ENCODE measurements at places on chromosomes 5 and 9.

- DNase-seq, result no peak
These were observed 207.5 kb downstream of the LRRC70 start for GRCh38 chr5:62786099-62786498.

DNA sequence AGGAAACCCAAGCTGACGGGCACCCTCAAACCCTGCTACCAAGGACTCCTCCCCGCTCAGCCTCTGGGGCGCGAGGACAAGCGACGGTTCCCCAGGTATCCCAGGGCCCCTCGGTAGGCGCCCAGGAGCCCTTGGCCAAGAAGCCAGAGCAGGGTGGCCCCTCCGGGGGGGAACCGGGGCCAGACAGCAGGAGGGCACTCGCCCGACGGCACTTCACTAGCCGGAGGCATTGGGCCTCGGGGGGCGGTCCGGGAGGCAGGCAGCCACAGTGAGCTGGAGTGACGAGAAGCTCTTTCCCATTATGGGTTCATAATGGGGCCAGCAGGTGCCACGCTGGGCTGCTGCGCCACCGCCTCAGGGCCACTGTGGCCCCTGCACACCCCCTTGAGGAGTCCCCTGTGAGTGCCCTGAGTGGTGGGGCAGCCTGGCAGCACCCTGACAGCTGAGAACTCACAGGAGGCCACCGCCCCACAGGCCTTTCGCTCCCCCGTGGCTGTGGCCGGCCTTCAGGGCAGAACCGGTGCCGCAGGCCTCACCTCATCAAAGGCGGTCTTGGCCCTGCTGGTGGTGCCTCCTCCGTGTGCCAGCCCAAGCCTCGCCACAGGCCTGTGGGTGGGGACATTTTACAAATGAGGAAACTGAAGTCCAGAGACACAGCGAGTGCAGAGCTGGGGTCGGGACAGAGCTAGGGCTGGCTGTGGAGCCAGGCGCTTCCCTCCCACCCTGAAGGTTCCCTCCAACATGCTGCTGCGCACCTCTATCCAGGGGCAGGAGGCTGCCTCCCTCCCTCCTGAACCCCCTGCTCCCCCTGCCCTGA lies 68.7 kb downstream of the PSMB7 start:
- no peak for DNase-seq

- no peak for DNase-seq
These were observed 3.0 kb downstream of the RAD23B start for GRCh38 chr9:107286057-107286456.

GRCh38 chr5:169702693-169703481 lies 65.8 kb downstream of the DOCK2 start:
- no peak for DNase-seq

- no peak for DNase-seq
These were observed 82.3 kb downstream of the CRB2 start for GRCh38 chr9:123438321-123438720.

DNA sequence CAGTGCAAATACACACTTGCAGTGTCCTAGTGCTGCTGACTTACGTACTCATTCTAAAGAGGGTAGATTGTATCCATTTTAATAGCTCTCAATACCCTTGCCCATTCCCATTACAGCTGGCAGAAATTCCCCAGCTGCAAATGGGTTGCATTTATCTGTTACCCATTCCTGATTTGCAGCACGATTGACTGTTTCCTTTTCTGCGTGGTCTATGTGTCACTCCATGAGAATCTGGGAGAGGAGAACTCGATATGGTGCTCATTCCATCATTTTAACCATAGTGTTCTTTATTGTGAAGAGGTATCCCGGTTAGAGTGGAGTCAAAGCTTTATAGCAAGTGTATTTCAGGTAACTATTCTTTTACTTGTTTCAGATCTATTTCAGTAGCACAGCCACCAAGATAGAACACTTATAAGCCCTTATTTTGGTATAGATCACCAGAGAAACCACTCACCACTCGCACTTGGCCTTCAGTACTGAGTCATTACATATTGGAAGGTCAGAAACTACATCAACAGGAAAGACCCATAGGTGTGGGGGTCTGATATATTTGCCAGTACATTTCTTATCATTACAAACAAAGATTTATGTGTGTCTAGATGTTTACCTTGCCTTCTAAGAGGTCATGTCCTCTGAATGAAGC lies 139.5 kb downstream of the MUSK start:
- no peak for DNase-seq

- DNase-seq, result no peak
These were observed 9.7 kb downstream of the SERINC5 start for GRCh38 chr5:80246001-80246758.

DNA sequence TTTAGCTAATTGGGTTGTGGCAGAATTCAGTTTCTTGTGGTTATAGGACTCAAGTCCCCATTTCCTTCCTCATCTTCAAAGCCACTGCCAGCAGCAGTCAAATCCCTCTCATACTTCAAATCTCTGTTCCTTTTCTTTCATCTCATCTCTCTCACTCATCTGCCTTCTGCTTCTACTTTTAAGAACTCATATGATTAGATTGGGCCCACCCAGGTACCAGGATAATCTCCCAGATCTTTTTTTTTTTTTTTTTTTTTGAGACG lies 8.0 kb upstream of the REEP5 start:
- DNase-seq, result no peak

DNA sequence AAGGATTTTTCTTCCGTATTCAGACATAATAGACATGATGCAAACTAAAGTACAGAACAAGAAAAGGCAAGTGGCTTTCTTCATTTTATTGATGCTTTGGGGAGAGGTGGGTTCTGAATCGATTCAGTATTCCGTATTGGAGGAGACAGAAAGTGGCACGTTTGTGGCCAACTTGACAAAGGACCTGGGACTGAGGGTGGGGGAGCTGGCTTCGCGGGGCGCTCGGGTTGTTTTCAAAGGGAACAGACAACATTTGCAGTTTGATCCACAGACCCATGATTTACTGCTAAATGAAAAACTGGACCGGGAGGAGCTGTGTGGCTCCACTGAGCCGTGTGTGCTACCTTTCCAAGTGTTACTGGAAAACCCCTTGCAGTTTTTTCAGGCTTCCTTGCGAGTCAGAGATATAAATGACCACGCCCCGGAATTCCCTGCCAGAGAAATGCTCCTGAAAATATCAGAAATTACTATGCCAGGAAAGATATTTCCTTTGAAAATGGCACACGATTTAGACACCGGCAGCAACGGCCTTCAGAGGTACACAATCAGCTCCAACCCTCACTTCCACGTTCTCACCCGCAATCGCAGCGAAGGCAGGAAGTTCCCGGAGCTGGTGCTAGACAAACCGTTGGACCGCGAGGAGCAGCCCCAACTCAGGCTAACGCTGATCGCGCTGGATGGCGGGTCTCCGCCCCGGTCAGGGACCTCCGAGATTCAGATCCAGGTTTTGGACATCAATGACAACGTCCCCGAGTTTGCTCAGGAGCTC lies 551 bp downstream of the PCDHB6 start:
- DNase-seq, result no peak

DNA sequence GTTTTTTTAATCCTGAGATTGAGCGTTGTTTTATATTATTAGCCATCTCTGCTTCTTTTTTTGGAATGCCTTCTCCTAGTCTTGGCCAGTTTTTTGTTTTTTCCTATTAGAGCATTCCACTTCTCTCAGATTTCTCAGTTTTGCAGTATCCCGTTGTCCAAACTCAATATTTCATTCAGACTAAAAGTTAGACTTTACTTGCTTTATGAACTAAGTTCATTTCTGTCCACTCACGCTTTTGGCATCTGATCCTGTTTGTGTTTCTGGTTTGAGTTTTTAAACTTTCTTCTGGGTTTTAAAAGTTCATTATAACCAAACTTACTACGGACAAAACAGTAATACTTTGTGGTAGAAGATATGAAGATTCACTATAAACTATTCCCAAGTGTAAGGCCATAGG lies 288.3 kb upstream of the MPDZ start:
- no peak for DNase-seq

DNA sequence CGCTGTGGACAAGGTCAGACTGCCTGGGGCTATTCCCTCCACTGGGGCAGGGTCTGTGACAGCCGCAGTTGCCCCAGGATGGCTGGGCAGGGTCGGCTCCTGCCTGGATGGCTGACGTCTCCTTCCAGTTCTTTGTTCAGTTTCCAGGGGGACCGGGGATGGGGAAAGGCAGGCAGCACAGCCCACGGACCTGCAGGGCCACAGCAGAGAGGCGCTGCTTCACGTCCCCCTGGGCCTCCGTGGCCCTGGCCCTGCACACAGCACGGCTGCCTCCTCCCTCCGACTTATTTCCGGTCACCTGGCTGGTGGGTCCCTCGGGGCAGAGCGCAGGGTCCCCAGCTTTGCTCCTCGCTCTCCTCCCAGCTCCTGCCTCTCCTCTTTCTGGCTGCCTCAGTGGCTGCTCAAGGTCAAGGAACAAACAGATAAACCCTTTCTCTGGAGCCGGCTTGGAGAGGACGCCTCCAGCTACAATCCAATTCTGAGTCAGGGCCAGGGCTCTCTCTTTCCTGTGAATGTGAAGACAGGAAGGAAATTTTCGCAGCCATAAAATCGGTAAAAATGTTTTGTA lies 169.7 kb downstream of the C9orf50 start:
- no peak for DNase-seq

DNA sequence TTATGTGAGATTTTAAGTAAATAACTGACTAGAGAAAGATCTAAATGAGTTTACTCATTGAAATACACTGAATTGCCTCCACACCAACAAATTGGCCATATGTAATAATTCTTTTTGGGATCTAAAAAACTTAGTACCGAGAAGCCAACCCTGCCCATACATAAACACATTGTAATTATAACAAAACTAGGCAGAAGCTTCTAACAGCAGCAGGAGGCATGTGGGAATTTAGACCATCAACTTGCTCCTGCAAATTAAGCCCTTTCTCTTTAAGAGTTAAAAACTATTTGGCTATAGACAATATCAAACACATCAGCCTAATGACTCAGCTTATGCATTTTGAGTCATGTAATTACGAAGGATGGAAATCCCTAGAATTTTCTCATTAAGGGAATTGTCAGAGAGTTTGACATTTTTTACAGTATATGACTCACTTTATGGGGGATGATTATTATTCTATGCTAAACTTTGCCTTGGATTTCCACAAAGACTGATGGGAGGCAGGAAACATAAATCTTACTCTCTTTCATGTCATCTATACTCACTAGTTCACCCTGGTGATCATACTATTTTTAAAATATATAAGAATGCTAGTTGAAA lies 1.0 kb downstream of the IL7R start:
- DNase-seq, result no peak

DNA sequence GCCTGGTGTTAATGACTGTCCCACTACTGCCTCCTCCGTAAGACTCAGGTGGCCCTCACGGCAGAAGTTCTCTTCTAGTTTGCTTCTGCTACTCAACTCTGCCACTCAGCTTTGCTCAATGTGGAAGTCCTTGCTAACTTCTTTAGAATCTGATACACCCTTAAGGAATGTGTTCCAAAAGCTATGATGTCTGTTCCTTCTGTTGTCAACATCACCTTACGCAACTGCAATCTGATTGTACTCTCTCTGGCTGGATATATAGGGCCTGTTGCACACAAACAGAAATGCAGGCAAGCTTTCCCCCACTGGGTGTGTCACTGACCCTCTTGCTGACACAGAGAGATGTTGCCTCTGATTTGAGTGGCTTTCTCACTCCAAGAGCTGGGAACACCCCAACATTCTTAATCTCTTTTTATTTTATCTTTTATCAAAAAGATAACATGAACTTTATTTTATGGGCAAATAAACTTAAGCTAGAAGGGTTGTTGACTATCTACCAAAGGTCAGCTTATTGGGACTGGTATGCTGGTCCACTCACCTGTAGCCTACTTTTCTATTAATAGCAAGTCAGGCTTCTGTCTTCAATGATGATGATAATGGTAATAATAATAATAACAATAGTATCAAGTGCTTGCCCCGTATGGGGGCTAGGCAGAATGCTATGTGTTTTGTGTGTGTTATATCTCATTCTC lies 25.2 kb downstream of the TMEM252 start:
- no peak for DNase-seq

All from midbrain (tissue), 1 donor.